ENCODE measurements at places on chromosomes 6 and 20.

GRCh38 chr6:29763491-29764289 is 40.5 kb downstream of the HLA-F start:
- DNase-seq: no peak

GRCh38 chr6:168132531-168133167 is 53.6 kb upstream of the FRMD1 start:
- DNase-seq: no peak

GRCh38 chr6:32855467-32856174 is 1.6 kb downstream of the PSMB9 start:
- DNase-seq: no peak

GRCh38 chr6:168603234-168603633 is 162.2 kb downstream of the SMOC2 start:
- DNase-seq: no peak

- no peak for DNase-seq
Measured at GRCh38 chr20:34998331-34998950, 42.8 kb downstream of the MYH7B start.

DNA sequence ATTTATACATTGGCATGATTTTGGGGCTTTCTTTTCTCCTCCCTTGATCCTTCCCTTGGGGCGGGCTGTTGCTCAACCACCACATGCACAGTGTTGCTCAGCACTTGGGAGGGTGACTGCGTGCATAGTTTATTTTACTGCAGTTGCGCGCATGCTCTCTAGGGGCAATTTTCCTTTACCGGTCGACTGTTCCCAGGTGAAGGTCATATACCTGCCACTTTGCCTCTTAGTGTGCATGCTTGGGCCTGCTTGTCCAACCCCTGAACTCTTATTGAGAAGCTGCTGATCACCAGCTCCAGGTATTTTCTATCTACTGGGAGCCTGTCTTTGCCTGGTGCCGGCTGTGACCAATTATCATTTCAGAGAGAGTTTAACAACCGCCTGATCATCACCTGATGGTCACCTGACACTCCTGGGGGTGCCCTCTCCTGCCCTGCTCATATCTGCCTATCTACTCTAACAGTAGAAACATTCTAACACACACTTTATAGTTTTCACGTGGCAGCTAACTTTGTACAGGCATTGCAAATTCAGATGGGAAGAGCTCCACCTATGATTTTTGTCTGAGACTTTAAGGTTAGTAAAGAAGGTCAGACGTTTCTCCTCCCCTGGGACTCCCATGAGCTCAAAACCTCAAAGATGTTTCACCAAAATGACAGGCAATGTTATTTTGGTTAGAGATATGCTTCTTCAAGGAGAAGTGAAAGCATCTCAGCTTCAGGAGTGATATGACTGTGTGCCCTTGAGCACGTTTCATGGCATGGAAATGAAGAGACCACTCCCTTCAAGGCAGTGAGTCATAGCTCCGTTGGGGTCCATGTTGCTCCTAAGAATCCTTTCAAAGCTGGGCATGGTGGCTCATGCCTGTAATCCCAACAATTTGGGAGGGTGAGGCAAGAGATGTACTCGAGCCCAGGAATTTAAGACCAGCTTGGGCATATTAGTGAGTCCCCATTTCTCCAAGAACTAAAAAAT is 227.5 kb upstream of the MYLIP start:
- no peak for DNase-seq

DNA sequence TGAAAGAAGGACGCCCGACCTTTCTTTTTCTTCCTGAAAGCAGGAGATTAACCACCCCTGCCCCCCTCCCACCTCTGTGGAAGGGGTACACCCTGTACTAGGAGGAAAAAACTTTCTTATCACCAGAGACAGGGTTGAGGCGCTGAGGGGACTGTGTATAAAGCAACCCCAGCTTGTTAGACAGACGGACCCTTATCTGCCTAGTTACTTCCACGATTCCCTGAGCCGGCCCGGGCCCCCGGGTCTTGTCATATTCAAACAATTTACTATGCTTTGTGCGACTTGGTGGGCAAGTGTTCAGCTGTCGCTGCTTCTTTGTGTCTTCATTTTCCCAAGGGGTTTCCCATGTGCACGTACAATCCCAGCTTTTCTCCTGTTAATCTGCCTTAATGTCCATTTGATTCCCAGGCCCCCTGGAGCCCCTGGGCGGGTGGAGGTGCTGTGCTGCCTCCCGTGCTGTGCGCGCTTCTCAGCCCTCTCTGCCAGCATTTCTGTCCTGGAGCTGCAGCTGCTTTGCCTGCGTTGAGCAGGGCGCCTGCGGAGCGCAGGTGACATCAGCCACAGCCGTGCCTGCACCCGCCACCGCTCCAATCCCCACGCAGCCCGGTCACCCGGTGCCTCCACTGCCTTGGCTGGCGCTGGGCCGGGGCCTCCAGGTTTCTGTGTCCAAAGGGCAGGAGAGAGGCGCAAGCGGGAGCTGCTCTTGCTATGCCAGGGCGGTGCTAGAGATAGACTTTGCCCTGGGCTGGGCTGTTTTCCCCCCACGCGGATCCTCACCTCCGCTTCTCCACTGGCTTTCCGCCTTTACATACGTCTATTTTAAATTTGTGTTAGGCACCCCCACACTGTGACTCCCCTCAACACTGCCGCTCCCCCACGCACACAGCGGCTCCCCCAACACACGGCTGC is 96.2 kb downstream of the TTLL2 start:
- no peak for DNase-seq

DNA sequence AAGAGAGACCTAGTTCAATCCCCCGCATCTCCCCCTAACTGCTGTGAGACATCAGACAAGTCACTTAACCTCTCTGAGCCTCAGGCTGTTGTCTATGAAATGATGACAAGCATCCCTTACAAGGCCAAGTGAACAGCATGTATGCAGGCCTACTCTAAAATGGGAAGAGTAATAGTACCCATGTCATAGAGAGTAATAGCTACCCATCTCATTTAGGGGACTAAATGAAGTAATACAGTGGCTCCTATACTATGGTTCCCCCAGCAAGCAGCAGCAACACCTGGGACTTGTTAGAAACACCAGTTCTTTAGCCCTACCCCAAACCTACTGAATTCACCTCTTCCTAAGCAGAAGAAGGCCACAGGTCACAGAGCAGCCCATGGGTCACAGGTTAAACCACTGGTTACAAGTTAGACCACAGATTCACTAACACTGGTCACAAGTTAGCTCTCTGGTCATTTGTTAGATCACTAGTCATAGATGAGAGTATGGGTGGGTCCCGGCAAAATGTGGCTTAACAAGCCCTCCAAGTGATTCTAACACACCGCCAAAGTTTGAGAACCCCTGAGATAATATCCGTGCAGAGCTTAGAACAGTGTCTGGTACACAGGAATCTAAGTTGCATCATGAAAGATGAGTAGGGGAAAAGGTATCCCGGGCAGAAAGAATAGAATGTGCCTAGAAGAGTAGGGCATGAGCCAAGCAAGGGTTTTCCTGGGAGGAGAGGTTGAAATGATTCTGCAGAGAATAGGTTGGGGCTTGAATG is 1.4 kb downstream of the DEFB124 start:
- no peak for DNase-seq

DNA sequence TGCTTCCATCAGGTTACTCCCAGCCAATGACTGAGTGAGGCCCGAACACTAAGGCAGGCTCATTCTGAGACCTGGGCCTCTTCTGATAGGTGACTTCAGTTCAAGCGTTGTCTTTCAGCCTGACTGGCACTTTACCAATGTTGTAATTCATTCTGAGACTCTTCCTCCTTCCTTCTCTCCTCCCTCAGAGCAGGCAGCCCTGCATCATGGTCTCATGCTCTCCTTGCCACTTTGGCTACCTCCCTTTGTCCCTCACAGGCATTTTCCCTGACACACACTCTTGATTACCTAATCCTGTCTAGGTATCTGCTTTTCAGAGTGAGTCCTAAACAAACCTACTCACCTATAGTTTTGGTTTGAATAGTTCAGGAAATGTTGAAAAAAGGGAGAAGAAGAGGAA is 12.6 kb upstream of the WFDC12 start:
- no peak for DNase-seq

GRCh38 chr6:129646642-129647041 is 63.3 kb downstream of the ARHGAP18 start:
- no peak for DNase-seq

DNA sequence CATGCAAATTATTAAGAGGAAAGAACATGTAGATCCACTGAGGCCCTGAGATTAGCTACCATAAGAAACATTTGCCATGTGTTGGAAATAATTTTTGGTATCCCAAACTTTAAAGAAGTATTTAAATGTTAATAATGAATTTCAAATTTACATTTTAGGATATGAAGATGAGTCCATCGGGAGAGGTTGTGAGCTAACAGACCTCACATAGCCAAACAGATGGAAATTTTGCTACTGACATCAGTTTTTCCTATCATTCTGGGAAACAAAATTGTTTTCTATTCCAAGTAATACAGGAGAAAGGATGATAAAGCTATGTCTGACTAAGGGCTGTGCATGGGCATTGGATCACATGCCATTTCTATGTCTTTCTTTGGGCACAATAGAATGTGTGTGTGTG is 809.6 kb downstream of the TENT5A start:
- no peak for DNase-seq

GRCh38 chr6:20364327-20364726 is 37.4 kb upstream of the E2F3 start:
- no peak for DNase-seq

GRCh38 chr20:39468703-39469102 is 506.6 kb downstream of the DHX35 start:
- DNase-seq: no peak

- no peak for DNase-seq
Measured at GRCh38 chr6:97978855-97979271, 695.8 kb upstream of the MMS22L start.

GRCh38 chr6:45229416-45229815 is 98.7 kb upstream of the RUNX2 start:
- DNase-seq: no peak
